T-helper 2 cell treated with Interferon-gamma antibody and Interleukin-4, amounts not matched to agents 5 μg/mL and 100 μg/mL, for 36 hours (primary cell): ENCODE measurements at places on chromosomes 6 and 20.

GRCh38 chr6:53378208-53378607 is 29.5 kb upstream of the ELOVL5 start:
- no peak overlapping the region for H3K27ac ChIP-seq
- H3K4me3 ChIP-seq = no peak overlapping the region
- no peaks in the 10 kb centered on the region for H3K36me3 ChIP-seq
- peaks cover 1% of the 10 kb centered on the region for H3K4me1 ChIP-seq
- H3K27me3 ChIP-seq = peaks cover 38% of the 10 kb centered on the region
- DNase-seq = no peak

- DNase-seq = no peak
- H3K4me3 ChIP-seq = no peak overlapping the region
- no peaks in the 10 kb centered on the region for H3K4me1 ChIP-seq
Observed at GRCh38 chr6:17413313-17413750, 19.9 kb downstream of the CAP2 start.

DNA sequence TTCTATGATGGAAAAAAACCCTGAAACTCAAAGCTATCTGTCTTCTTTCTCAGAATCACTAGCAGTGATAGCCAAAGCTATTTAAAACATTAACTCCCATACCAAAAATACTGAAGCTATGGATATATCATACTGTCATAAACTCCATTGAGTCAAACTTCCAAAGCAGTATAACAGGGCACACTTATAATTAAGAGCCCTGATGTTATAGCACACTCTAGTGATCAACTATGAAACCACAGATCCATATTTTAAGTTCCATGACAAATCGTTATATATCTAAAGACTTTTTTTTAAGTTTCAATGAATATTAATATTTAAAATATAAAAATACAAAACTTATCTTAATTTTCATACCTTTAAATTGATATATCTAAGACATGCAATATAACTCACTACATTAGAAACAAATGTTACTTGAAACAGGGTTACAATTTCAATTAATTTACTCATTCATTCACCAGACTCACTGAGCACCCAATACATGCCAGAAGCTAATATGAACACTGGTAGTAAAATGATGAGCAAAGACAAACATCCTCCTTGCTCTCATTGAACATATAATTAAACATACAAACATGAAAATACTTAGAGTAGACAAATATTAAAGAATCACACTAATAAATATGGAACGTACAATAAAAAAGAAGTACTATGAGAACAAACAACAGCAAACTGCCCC is 69.3 kb downstream of the IBTK start:
- H3K4me1 ChIP-seq = no peaks in the 10 kb centered on the region
- H3K4me3 ChIP-seq = no peak overlapping the region
- no peaks in the 10 kb centered on the region for H3K27me3 ChIP-seq
- DNase-seq = no peak
- H3K27ac ChIP-seq = no peak overlapping the region

DNA sequence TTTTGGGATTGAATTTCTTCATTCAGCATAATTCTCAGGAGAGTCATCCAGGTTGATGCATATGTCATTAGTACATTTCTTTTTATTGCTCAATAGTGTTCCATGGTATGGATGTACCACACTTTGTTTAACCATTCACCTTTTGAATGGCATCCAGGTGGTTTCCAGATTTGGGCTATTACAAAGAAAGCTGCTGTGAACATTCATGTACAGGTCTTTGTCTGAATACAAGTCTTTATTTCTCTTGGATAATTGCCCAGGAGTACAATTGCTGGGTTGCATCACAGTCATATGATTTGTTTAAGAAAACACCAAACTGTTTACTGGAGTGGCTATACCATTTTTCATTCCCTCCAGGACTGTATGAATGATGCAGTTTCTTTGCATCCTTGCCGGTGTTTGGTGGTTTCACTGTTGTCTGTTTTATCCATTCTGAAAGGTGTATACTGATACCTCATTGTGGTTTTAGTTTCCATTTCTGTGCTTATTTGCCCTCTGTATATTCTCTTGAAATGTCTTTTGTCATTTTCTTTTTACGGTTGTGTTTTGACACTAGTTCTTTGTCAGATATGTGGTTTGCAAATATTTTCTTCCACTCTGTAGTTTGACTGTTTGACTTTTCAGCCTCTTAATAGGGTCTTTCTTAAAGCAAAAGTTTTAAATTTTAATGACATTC is 8.8 kb downstream of the CDKAL1 start:
- no peaks in the 10 kb centered on the region for H3K27me3 ChIP-seq
- peak; percentile 56 for DNase-seq
- H3K4me3 ChIP-seq = peak overlapping the region; percentile 15
- peaks cover 59% of the 10 kb centered on the region for H3K4me1 ChIP-seq
- H3K27ac ChIP-seq = peak overlapping the region; percentile 69

DNA sequence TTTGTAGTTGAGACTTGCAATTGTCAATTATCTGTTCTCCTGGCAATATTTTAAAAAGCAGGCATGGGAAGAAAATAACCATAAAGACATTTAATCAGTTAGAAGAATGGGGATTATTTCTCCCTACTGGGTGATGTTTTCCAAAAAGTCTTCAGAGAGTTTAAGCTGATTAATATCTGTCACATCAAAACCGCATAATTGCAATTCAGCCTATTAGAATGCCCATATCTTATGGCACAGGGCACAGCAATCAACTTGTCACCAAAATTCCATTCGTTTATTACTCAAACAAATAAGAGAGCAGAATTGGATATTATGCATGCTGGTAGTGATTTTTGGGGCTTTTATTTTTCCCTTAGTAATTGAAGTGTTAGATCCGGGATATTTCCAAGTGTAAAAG is 218.7 kb downstream of the RNF144B start:
- no peaks in the 10 kb centered on the region for H3K36me3 ChIP-seq
- no peaks in the 10 kb centered on the region for H3K27me3 ChIP-seq
- H3K4me3 ChIP-seq = no peak overlapping the region
- no peaks in the 10 kb centered on the region for H3K4me1 ChIP-seq
- DNase-seq = no peak

- no peaks in the 10 kb centered on the region for H3K27me3 ChIP-seq
- H3K4me1 ChIP-seq = no peaks in the 10 kb centered on the region
- H3K27ac ChIP-seq = no peak overlapping the region
Observed at GRCh38 chr6:82178759-82179112, 68.8 kb downstream of the IBTK start.

DNA sequence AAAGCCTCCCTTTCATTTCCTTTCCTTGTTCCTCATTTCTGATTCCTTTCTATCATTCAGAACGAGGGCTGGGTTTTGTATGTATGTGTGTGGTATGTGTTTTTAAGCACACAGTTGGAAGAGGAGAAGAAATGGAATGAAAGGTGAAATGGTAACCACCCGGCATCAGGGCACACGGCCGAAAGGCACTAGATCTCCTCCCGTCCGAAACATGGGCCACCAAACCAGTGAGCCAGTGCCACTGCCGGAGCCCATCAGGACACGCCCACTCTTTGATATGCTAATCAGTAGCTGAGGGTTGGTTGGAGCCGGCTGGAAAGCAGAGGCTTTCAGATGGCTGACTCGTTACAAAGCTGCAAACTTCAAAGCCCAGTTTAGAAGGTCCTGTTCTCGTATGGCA is 228.6 kb upstream of the JARID2 start:
- no peak overlapping the region for H3K27ac ChIP-seq
- H3K4me1 ChIP-seq = peaks cover 19% of the 10 kb centered on the region
- H3K27me3 ChIP-seq = no peaks in the 10 kb centered on the region
- no peaks in the 10 kb centered on the region for H3K36me3 ChIP-seq

GRCh38 chr6:167409694-167410093 is 84.8 kb downstream of the TTLL2 start:
- no peak overlapping the region for H3K4me3 ChIP-seq
- no peaks in the 10 kb centered on the region for H3K36me3 ChIP-seq
- no peaks in the 10 kb centered on the region for H3K27me3 ChIP-seq
- no peaks in the 10 kb centered on the region for H3K4me1 ChIP-seq
- no peak for DNase-seq

DNA sequence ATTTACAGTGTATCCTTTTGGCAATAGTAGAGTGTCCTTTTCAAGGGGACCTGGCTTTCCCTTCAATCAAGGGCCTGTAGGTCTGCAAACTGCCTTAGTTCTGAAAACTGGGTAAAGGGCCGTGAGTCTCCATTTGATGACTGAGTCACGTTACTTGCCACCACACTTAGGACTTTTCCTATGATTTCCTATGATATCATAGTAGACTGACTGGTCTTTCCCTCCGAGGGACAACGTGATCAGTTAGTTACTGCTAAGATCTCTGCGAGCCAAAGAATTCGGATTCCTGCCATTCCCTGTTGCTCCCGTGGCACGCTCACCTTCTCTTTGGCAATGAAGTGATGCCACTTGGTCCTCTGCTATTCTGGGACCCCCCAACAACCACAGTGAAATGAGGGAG is 8.4 kb downstream of the ZNF831 start:
- H3K27me3 ChIP-seq = no peaks in the 10 kb centered on the region
- H3K36me3 ChIP-seq = peaks cover 37% of the 10 kb centered on the region
- peaks cover 35% of the 10 kb centered on the region for H3K4me1 ChIP-seq
- H3K27ac ChIP-seq = no peak overlapping the region
- no peak overlapping the region for H3K4me3 ChIP-seq

DNA sequence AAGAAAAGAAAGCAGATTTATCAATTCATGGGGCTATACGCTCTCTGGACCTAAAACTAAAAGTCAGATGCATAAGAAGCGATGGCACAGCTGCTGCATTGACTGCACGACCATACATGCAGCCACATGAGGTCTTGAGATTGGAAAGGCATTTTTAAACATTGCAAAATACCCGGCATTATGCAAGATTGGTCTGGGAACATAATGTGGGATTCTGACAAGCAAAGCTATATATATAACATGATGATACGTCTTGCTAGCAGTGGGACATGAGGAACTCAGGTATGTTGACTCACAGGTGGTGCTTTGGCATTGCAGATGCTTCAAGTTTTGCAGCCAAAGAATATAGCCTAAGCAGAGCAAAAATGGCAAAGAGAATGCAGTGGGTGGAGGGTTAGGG is 55.1 kb downstream of the SAMD3 start:
- H3K27me3 ChIP-seq = no peaks in the 10 kb centered on the region
- no peak overlapping the region for H3K4me3 ChIP-seq
- DNase-seq = no peak
- no peak overlapping the region for H3K27ac ChIP-seq
- H3K36me3 ChIP-seq = peaks cover 57% of the 10 kb centered on the region

GRCh38 chr6:37454420-37455140 is 21.6 kb downstream of the CMTR1 start:
- peaks cover 4% of the 10 kb centered on the region for H3K4me1 ChIP-seq
- peaks cover 60% of the 10 kb centered on the region for H3K36me3 ChIP-seq
- H3K27me3 ChIP-seq = no peaks in the 10 kb centered on the region
- peak overlapping the region; percentile 14 for H3K27ac ChIP-seq
- H3K4me3 ChIP-seq = no peak overlapping the region

- no peak for DNase-seq
- no peaks in the 10 kb centered on the region for H3K27me3 ChIP-seq
- H3K4me1 ChIP-seq = no peaks in the 10 kb centered on the region
- no peak overlapping the region for H3K27ac ChIP-seq
- no peak overlapping the region for H3K4me3 ChIP-seq
- H3K36me3 ChIP-seq = no peaks in the 10 kb centered on the region
Observed at GRCh38 chr20:23231561-23232218, 118.9 kb upstream of the NXT1 start.

DNA sequence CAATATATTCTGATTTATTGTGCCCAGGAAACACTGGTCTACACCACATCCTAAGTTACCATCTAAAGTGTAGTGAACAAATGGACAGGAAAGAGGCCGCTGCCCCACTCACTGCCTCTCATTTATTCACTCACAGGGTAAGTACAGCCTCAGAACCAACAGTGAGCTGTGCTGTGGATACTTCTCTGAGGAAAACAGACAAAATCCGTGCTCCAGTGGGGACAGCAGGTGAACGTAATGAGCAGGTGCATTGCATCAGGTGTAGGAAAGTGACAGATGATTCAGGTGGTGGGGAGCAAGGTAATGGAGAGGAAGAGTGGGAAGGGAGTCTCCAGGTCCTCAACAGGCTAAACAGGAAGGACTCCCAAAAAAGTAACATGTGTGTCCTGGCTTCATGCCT is 8.4 kb upstream of the ULBP2 start:
- H3K36me3 ChIP-seq = no peaks in the 10 kb centered on the region
- no peak overlapping the region for H3K27ac ChIP-seq
- peaks cover 3% of the 10 kb centered on the region for H3K4me1 ChIP-seq
- H3K27me3 ChIP-seq = peaks cover 85% of the 10 kb centered on the region
